GM12878 (cell line): ENCODE measurements at places on chromosomes 2 and 18. TPM values are rescaled to one million over a fixed set of nuclear protein-coding genes. Genes with fewer than 3 reads are reported as not detected.

DNA sequence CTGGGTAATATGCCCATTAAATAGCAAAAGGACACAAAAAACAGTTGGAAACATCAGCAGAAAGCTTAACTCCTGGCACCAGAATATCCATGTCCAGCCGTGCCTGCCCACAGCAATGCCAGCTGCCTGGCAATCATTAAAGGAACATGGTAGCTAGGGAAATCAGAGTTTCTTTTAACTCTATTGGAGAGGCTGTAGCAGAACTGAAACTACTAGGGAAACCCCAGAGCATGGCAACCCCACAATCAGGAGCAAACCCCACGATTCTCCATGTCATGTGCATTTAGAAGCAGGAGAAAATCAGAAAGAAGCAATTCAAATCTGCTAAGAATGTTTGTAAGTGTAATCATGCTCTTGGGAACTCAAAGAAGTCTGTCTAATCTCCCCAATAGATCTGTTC lies 409.0 kb upstream of the SMIM21 start:
- H3K27ac ChIP-seq, result no peak overlapping the region
- no peak for DNase-seq
- H3K4me3 ChIP-seq, result no peak overlapping the region
- H3K27me3 ChIP-seq, result no peaks in the 10 kb centered on the region
- no peaks in the 10 kb centered on the region for H3K36me3 ChIP-seq

GRCh38 chr2:199602271-199602895 lies 144.6 kb upstream of the SATB2 start:
- H3K27me3 ChIP-seq, result no peaks in the 10 kb centered on the region; the same call in 1 of the 2 replicates
- H3K4me1 ChIP-seq, result no peaks in the 10 kb centered on the region
- no peaks in the 10 kb centered on the region for H3K36me3 ChIP-seq
- no peak overlapping the region for H3K27ac ChIP-seq
- H3K4me3 ChIP-seq, result no peak overlapping the region

DNA sequence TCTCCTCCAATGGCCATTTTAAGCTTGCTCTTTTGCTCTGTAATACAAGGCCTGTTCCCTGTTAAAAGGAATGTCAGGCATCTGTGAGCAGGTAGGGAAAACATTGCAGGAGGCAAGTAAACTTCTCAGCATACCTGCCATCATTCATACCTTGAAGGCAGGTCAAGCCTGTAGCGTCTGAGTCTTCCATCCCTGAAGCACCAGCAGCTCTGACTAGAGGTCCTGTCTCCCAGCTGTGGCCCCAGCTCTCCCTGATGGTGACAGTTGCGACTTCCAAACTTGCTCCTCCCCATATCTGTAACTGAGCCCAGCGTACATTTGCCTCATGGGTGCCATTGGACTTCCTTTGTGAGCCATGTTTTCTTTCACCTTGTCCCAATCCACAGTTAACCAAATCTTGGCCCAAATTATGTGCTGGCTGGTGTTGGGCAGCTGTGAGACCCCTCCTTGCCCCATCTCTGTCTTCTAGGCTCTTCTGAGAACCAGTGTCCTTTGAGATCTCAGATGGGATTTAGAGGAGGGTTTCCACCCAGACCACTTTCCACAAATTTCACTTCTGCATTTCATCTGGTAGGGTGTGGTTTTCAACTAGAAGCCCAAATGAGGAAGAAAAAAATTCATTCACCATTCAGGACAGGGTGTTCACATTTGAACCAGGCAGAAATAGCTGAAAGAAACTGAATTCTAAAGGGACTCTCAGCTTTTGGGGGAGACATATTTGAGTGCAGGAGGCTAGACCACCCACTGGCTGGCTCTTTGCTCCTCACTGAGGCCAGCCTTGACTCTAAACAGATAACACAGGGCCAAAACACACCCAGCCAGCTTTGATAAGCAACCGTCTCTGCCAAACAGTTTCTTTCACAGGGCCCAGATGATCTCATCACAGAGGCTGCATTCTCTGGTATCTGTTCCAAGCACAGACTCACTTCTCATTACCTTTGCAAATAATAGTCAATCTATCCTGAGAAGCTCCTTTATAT lies 66.4 kb upstream of the MSH2 start:
- H3K4me3 ChIP-seq, result no peak overlapping the region
- H3K36me3 ChIP-seq, result no peaks in the 10 kb centered on the region
- peak overlapping the region; percentile 52 for H3K27ac ChIP-seq
- H3K27me3 ChIP-seq, result no peaks in the 10 kb centered on the region
- H3K4me1 ChIP-seq, result peaks cover 25% of the 10 kb centered on the region

DNA sequence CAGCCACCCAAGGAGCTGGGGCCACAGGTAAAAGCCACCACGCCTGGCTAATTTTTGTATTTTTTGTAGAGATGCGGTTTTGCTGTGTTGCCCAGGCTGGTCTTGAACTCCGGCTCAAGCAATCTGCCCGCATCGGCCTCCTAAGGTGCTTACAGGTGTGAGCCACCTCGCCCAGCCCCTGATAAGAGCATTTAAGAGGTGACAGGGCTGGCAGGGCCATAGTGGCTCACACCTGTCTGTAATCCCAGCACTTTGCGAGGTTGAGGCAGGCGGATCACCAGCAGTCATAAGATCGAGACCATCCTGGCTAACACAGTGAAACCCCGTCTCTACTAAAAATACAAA lies 9.0 kb upstream of the CNNM3 start:
- no peak overlapping the region for H3K4me3 ChIP-seq
- DNase-seq, result no peak
- H3K36me3 ChIP-seq, result peaks cover 3% of the 10 kb centered on the region
- H3K4me1 ChIP-seq, result peaks cover 8% of the 10 kb centered on the region
- H3K27ac ChIP-seq, result no peak overlapping the region; the same call in 1 of the 2 replicates

Gene STPG4
- total RNA-seq, result not detected in 2 replicates

DNA sequence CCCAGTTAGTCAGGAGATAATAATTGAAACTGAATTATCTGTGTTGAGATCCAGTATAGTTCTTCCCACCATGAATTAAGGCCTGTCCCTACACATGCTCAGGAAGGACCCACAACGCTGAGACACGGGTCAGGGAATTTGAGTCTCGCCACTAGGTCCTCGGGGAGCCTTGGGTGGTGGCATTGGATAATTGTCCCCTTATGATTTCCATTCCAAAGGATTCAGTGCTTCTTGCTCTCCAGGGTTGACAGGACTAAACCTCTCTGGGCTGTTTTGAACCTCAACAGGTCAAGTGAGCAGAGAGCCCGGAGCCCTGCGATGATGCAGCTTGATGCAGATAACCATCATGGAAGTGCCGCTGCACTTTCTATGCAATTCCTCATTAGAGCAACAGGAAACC lies 253.7 kb upstream of the PXDN start:
- H3K27me3 ChIP-seq, result no peaks in the 10 kb centered on the region
- no peaks in the 10 kb centered on the region for H3K4me1 ChIP-seq
- H3K36me3 ChIP-seq, result no peaks in the 10 kb centered on the region

DNA sequence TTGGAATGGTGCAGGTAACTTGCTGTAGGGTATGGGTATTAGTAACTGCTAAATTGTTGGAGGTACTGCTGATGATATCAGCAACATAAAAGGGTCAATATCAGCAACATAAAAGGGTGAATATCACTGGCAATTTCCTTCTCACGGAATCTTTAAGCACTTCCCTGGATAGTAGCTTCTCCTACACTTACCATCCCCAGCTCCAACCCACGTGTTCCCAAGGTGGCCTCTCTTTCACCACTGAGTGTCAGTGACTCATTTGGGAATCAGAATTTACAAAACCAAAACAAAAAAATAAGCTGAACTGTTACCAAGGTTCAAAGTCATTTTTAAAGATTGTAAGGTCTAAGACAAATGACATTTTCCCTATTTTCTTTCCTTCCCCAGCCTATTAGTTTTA lies 70.8 kb downstream of the LRP2 start:
- no peaks in the 10 kb centered on the region; the same call in 1 of the 2 replicates for H3K27me3 ChIP-seq
- no peak overlapping the region for H3K4me3 ChIP-seq
- no peaks in the 10 kb centered on the region for H3K36me3 ChIP-seq
- DNase-seq, result no peak
- no peaks in the 10 kb centered on the region for H3K4me1 ChIP-seq
- H3K27ac ChIP-seq, result no peak overlapping the region

- no peaks in the 10 kb centered on the region for H3K4me1 ChIP-seq
- no peak overlapping the region for H3K4me3 ChIP-seq
- no peak overlapping the region for H3K27ac ChIP-seq
Observed at GRCh38 chr2:191693778-191694177, 15.8 kb downstream of the NABP1 start.

GRCh38 chr2:85430752-85431569 lies 12.4 kb downstream of the SH2D6 start:
- no peaks in the 10 kb centered on the region for H3K4me1 ChIP-seq
- no peak overlapping the region for H3K4me3 ChIP-seq
- DNase-seq, result no peak
- no peaks in the 10 kb centered on the region for H3K36me3 ChIP-seq
- H3K27ac ChIP-seq, result no peak overlapping the region

Gene LAMA1
- 0.13 TPM in 2 replicates for total RNA-seq

DNA sequence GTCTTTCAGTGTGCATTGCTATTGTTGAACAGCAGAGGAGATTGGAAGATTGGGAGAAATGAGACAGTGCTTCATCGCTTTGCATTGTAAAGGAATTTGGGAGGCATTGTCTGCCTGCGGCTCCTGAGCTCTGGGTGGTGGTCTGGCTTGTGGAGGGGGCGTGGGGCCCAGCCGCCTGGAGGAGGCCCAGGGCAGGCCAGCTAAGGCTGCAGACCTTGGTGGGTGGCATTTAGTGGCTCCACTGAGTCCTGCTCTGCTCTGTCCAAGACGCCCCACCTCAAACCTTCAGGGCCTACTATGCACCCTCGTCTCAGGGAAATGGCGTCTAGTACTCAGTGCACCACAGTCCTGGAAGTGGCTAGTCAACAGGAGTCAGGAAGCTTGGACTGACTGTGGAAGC lies 5.7 kb upstream of the HS1BP3 start:
- no peaks in the 10 kb centered on the region; the same call in none of the 2 replicates for H3K27me3 ChIP-seq
- H3K4me1 ChIP-seq, result no peaks in the 10 kb centered on the region
- no peak for DNase-seq

- no peak for DNase-seq
- no peak overlapping the region for H3K27ac ChIP-seq
- no peak overlapping the region for H3K4me3 ChIP-seq
- no peaks in the 10 kb centered on the region for H3K4me1 ChIP-seq
- no peaks in the 10 kb centered on the region for H3K27me3 ChIP-seq
- H3K36me3 ChIP-seq, result no peaks in the 10 kb centered on the region
Observed at GRCh38 chr2:222887124-222887523, 26.3 kb downstream of the ACSL3 start.

- no peaks in the 10 kb centered on the region for H3K27me3 ChIP-seq
- no peak overlapping the region for H3K27ac ChIP-seq
- H3K4me1 ChIP-seq, result no peaks in the 10 kb centered on the region
- H3K36me3 ChIP-seq, result no peaks in the 10 kb centered on the region
Observed at GRCh38 chr2:19543663-19544383, 185.4 kb upstream of the OSR1 start.

Gene BMP10
- total RNA-seq, result not detected in 2 replicates

DNA sequence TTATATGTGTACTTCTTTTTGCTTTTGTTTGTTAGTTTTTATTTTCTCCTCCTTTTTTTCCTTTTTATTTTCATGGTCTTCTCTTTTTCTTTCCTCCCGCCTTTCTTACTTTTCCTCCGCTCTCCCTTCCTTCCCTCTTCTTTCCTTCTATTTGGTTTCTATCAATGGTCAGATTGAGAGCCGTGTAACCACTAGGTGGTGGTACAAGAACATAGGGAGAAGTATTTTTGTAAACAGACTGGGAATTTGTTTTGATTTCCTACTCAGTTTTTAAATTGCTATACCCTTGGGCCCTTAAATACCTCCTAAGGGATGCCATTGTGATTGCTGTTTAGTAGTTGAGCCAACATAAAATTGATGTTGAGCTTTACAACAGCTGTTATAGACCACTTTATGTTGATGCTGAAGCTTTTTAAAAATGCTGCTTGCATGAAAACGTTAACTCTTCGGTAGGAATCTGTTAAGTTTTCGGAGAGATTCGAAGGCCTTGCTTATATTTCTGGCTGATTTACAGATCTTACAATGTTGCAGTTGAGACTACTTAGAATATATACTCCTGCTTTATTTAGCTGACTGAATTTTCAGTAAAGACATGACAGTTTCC lies 124.2 kb downstream of the UBE2E3 start:
- no peak for DNase-seq
- H3K4me1 ChIP-seq, result peaks cover 25% of the 10 kb centered on the region
- peak overlapping the region; percentile 4; the same call in 1 of the 2 replicates for H3K27ac ChIP-seq
- no peaks in the 10 kb centered on the region for H3K36me3 ChIP-seq
- no peak overlapping the region for H3K4me3 ChIP-seq
